ENCODE measurements at places on chromosomes 7 and 10.
A peak's percentile ranks its signal among the peaks of the same experiment; 100 is the strongest.

- DNase-seq: no peak
These were observed 307.2 kb downstream of the PRPF18 start for GRCh38 chr10:13893926-13894325.

GRCh38 chr10:133326223-133326551 lies 10.5 kb downstream of the CALY start:
- no peak for DNase-seq

DNA sequence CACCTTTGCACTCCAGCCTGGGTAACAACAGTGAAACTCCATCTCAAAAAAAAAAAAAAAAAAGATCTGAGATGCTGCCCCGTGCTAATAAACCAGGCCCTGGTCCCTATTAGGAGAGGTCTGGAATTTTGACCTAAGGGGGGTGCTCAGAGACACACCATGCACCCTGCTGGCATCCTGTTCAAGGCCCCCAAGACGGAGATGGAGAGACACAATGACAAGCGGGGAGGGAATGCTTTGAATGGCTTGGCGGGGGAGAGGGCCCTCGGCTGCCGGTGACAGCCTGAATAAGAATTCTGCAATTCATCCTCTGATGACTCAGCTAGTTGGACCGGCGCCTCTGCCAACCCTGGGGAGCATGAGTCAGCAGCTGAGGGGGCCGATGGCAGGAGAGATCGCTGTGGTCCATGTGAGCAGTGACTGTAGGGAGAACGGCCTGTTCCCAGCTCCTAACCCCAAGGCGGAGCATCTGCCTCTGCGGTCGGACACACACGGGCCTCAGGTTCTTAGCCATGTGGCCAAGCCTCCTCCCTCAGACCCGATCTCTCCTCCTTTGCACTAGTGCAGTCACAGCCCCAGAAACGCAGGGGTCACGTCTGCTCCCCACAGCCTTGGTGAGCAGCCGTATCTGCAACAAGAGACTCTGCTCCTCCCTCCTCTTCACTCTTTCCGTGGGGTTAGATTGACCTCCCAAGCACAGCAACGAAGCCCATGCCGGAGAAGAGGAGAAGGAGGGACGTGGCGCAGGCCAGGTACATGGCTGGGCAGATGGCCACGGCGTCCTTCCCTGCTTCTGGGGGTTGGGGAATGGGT lies 14.9 kb downstream of the TRIM56 start:
- peak; percentile 99 for DNase-seq

- no peak for DNase-seq
These were observed 142.8 kb upstream of the PHYHIPL start for GRCh38 chr10:59033622-59034021.

Measured in osteocyte (in vitro differentiated cells).